ENCODE measurements at places on chromosomes 12 and 14.
A peak's percentile ranks its signal among the peaks of the same experiment; 100 is the strongest.

DNA sequence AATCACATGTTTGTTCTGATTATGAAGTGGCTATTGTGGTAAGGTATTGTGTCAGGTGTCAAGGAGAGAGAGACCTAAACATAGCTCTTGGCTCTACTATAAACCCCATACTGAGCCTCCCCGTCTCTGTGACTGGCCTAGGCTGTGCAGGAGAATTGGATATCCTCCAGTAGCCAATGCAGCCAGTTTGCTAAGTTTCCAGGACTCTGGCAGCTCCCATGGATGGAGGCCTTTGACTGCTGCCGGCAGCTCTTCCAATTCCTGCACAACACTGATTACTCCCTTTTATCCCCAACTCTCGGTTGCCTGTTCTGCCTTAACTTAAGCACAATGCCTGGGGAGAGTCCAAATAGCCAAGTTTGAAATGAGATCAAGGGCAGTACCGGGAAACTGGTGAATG is 59.3 kb downstream of the ABCC9 start:
- no peak for DNase-seq

DNA sequence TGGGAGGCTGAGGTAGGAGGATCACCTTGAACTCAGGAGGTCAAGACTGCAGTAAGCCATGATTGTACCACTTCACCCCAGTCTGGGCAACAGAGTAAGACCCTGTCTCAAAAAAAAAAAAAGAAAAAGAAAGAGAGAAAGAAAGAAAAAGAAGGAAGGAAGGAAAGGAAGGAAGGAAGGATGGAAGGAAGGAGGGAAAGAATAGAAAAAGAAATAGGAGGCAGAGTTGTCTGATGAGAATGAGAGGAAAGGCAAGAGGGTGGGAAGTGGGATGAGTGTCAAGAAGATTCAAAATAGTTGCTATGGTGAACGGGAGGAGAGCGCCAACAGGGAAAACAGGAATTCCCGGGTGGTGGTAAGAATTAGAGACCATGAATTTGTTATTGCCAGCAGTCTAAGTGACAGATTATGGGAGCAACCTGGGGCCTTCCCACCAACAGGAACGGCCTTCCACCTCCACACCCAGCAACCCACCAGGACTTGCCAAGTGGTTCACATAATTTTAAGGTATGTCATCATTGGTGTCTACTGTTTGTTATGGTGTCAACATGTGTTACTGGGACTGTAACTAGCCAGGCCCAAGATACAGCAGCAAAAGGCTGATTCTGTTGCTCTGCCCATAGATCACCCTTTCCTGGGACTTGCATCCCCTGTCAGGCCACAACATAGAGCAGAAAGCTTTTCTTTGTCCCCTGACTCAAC is 36.1 kb upstream of the C12orf76 start:
- DNase-seq = no peak

GRCh38 chr12:50258167-50258551 is 25.2 kb downstream of the LIMA1 start:
- DNase-seq = no peak

DNA sequence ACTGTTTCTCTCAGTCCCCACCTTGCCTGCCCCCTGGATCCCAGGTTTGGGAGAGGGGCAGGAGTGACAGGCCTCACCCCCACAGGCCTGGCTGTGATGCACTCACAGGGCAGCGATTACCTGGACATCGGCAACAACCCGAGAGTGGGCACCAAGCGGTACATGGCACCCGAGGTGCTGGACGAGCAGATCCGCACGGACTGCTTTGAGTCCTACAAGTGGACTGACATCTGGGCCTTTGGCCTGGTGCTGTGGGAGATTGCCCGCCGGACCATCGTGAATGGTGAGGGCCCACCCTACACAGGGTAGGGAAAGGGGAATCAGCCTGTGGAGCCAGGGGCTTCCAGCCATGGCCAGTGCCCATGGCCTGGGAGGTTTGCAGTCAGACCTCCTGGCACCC is 8.6 kb downstream of the ACVRL1 start:
- DNase-seq = no peak

GRCh38 chr14:54881235-54881760 is 21.3 kb downstream of the GCH1 start:
- DNase-seq = peak; percentile 56

DNA sequence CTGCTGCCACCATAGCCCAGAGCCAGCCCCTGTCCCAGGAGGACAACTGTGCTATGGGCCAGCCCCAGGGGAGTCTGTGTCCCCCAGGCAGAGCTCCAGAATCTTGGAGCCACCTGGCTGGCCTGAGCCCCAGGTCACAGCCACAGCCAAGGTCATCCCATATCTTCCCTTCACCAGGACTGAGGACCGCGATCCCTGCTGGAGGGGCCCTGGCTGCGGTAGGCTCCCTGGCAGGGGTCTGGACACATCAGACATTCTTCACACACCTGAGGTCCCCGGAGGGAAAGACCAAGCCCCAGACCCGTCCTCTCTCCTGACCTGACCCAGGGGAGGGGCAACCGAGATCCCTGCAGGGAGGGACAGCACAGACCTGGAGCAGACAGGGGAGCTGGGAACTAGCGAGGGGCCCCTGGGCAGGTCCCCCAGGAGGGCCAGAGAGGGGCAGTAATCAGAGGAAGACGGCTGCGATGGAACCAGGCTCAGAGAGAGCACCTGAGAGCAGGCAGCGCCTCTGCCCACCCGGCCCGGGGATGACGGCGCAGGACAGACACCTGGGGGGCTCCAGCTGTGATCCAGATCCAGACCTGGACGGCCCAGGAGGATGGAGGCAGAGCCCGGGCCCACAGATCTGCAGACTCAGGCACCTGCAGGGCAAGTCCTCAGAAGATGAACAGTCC is 103.2 kb upstream of the EIF5 start:
- no peak for DNase-seq

DNA sequence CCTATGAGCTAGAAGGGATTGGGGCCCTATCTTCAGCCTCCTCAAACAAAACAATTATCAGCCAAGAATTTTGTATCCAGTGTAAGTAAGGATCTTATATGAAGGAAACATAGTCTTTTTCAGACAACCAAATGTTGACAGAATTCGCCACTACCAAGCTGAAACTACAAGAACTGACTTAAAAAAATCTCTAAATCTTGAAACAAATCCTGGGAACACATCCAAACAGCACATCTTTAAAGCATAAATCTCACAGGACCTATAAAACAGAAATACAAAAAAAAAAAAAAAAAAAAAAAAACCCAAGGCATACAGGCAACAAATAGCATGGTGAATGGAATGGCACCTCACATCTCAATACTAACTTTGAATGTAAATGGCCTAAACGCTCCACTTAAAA is 41.3 kb upstream of the LMNTD1 start:
- no peak for DNase-seq

GRCh38 chr12:1939801-1940607 is 21.6 kb upstream of the CACNA2D4 start:
- peak; percentile 91 for DNase-seq

GRCh38 chr12:5499566-5500330 is 67.8 kb downstream of the NTF3 start:
- DNase-seq = no peak

DNA sequence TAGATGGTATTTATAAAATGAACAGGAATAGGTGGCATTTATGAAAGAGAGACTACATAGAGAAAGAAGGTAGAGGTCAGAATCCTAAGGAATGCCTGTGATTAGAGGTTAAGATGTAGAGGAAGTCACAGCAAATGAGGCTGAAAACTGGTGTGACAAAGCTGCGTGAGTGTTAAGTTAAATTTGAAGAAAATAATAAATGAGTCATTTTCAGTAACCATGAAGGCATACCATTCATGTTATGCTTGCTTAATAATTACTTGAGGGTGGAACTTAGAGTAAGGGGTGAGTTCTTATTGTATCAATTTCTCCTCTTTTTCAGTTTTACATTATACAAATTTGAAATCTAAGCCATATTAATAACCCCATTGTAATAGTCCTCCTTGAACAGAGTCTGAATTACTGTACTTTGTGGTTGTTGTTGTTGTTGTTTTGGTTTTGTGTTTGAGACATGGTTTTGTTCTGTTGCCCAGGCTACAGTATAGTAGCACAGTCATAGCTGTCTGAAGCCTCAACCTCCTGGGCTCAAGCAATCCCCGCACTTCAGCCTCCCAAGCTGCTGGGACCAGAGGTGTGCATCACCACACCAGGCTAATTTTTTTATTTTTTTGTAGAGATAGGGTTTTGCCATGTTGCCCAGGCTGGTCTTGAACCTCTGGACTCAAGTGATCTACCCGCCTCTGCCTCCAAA is 761.5 kb downstream of the GALC start:
- no peak for DNase-seq

DNA sequence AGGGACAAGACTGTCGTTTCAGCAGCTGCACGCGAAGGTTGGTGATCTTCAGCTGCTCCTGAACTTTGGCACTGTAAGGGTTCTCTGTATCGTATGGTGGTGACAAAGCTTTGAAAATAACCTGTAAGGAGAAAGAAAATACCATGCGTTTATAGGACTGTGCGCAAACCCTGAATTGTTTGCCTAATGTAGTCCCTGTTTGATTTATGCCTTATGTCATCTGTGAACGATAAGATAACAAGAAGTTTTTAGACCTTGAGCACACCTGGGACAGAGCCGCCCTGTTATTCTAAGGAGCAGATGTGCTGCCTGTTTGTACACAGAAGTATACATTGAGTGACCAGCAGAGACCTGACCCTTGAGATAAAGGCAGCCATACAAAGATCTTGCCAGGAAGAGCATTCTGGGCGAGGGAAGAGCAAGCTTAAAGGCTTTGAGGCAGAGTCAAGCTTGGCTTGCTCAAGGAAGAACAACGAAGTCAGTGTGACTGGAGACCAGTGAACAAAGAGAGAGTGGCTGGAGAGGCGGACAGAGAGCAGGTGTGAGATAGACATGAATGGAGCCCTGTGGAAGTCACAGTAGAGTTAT is 52.4 kb downstream of the NTN4 start:
- DNase-seq = no peak

DNA sequence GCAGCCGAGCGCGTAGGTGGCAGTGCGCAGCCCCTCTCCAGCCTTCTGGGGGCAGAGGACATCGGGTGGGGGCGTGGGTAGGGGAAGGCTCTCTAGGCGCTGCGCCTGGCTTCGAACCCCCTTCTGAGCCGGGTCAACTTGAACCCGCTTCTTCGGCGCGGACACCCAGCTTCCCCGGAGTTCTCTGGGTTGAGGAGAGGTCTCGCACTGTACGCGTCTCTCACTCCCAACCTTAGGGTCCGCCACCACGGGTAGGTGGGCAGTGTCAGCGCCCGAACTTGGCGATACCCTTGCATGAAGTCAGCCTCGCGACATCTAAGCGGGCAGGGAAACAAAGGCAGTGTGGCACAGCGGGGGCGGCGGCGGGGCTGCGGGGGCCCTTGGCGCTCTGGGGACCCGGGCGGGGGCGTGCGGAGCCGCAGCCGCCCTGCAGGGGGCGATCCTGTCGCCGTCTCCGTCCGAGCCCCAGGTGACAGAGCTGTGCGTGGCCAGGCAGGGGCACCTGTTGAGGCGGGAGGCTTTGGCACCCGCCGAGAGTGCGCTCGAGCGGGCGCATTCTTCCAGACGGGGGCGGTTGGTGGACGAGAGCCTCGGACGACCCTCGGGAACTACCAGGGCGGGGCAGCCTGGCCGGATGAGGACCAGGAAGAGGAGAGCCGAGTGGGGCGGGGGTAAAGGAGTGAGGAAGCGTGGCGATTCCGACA is 1.1 kb downstream of the GALNT16 start:
- DNase-seq = peak; percentile 48

GRCh38 chr12:92640691-92641090 is 62.1 kb upstream of the PLEKHG7 start:
- DNase-seq = no peak

- DNase-seq = no peak
These were observed 47.2 kb downstream of the NPAS3 start for GRCh38 chr14:32985866-32986265.

- DNase-seq = no peak
These were observed 22.2 kb downstream of the MANSC1 start for GRCh38 chr12:12327802-12328201.

DNA sequence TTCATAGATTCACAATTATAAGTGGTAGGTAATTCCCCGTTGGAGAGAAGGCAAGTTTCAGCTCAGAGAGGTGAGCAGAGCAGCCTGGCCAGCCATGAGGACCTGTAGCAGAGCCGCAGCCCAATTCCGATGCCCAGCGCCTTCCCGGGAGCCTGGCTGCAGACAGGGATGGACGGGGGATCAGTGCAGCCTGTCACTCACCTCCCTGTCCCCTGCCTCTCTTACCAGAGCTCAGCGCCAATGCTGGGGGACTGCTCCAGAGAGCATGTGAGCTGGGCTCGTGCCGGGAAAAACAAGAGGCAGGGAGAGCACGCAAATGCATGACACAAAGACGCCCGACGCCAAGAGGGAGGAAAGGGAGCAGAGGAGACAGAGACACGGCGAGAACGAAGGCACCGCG is 231.9 kb downstream of the BCL11B start:
- DNase-seq = no peak

GRCh38 chr14:23009483-23009938 is 432 bp downstream of the C14orf93 start:
- no peak for DNase-seq

- DNase-seq = no peak
These were observed 50.8 kb downstream of the TTLL5 start for GRCh38 chr14:75711796-75712211.

- DNase-seq = no peak
These were observed 127.2 kb downstream of the BCAT1 start for GRCh38 chr12:24821691-24822090.

GRCh38 chr12:2651068-2651965 is 143.5 kb upstream of the FKBP4 start:
- DNase-seq = no peak

- DNase-seq = no peak
These were observed 2.9 kb upstream of the CLMN start for GRCh38 chr14:95322651-95323050.

DNA sequence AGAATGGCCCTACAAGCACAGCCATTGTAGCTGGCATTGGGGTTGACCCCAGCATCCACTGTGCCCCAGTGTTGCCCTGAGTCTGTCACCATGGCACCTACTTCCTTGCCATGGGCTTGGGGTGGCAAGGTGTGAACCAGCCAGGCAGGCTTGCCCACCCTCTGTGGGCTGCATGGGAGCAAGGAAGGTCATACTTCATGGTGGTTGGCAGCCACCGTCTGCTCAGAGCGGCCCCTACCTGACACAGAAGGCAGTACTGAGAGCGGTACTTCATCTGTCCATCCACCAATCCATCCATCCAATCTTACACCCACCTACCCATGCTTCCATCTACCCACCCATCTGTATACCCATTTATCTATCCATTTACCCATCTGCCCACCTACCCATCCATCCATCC is 160.1 kb downstream of the KIF26A start:
- DNase-seq = no peak
